ENCODE measurements at places on chromosomes 11 and 22. TPM values are rescaled to one million over a fixed set of nuclear protein-coding genes. Genes with fewer than 3 reads are reported as not detected.

OR8D4 gene
- not detected for total RNA-seq

NLRP6 gene
- total RNA-seq: 0.64 TPM

DBX1 gene
- total RNA-seq: not detected

TRIM48 gene
- not detected for total RNA-seq

ZNF214 gene
- total RNA-seq: 7.0 TPM

Data from metanephros (tissue), 2 donors.